ENCODE measurements at places on chromosomes 5 and 9. TPM values are rescaled to one million over a fixed set of nuclear protein-coding genes. Genes with fewer than 3 reads are reported as not detected.

DNA sequence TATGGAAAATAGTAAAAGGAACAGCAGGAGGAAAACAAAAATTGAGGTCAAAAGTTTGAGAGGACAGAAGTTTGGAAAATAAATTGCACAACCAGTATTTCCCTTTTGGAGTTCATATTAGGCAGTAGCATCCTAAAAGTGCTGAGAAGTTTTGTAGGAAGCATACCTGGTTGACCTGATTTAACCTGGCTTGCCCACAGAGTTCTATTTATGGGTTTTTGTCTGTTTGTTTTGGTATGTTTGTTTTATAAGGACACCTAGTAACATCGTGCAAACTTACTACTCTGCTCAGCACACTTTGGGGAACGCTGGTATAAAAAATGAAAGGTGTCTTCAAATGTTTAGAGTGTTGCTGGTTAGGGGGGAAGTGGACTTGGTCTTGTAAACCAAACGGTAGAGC, 15.1 kb downstream of the ADRB2 start:
- H3K4me1 ChIP-seq: peaks cover 47% of the 10 kb centered on the region
- no peak overlapping the region for H3K4me3 ChIP-seq
- no peaks in the 10 kb centered on the region for H3K27me3 ChIP-seq
- H3K36me3 ChIP-seq: peaks cover 5% of the 10 kb centered on the region
- no peak for DNase-seq
- H3K27ac ChIP-seq: no peak overlapping the region

GRCh38 chr9:123834889-123835562, 94.9 kb downstream of the DENND1A start:
- peaks cover 13% of the 10 kb centered on the region for H3K36me3 ChIP-seq
- H3K27me3 ChIP-seq: no peaks in the 10 kb centered on the region
- no peak overlapping the region for H3K27ac ChIP-seq
- DNase-seq: no peak
- peak overlapping the region; percentile 3 for H3K4me3 ChIP-seq

DNA sequence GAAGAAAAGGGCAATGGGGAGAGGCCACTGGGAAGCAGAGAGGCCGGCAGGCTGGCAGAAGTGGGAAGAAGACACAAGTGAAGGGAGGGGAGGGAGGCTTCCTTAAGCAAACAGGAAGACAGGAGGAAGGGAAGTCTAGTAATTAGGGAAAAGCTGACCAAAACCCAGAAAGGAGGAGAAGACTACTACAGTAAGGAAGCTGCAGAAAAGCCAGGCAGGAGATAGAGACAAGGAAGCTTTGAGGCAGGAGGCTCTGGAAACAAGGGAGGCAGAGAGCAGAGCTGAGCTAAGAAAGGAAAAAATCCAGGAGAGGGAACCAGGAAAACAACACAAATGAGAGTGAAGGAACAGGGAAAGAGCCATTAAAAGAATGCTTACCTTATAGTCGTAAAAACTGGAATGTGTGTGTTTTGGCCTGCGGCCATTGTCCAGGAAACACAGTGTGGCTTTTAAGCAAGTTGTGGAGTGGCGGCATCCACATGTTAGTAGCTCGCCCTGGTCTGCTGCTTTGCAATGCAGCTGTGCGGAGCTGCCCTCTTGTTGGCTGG, 317.1 kb upstream of the CLINT1 start:
- no peaks in the 10 kb centered on the region for H3K4me1 ChIP-seq
- no peak for DNase-seq
- no peak overlapping the region for H3K4me3 ChIP-seq

DNA sequence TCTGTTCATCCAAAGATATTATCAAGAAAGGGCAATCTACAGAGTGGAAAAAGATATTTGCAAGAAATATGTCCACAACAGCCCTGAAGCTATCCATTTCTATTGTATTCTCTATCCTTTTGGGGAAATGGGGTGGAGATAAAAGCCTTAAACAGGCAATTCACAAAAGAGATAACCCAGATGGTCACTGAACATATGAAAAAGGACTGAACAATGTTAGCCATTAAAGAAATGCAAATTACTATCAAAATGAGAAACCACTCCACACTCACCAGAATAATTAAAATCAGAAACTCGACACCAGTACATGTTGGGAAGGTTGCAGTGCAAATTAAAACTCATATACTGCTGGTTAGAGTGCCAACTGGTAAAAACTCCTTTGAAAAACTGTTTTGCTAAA, 955.2 kb upstream of the DMAC1 start:
- no peaks in the 10 kb centered on the region for H3K4me1 ChIP-seq
- no peaks in the 10 kb centered on the region for H3K27me3 ChIP-seq
- H3K27ac ChIP-seq: no peak overlapping the region
- no peak overlapping the region for H3K4me3 ChIP-seq
- H3K36me3 ChIP-seq: no peaks in the 10 kb centered on the region
- DNase-seq: no peak

- no peak overlapping the region for H3K4me3 ChIP-seq
- H3K27me3 ChIP-seq: no peaks in the 10 kb centered on the region
- H3K27ac ChIP-seq: no peak overlapping the region
- peaks cover 10% of the 10 kb centered on the region for H3K36me3 ChIP-seq
- H3K4me1 ChIP-seq: peaks cover 13% of the 10 kb centered on the region
- DNase-seq: no peak
Observed at GRCh38 chr9:100066539-100066938, 32.3 kb downstream of the ERP44 start.

GRCh38 chr9:15936306-15936921, 383.6 kb downstream of the CCDC171 start:
- H3K27ac ChIP-seq: no peak overlapping the region
- H3K4me1 ChIP-seq: no peaks in the 10 kb centered on the region
- no peaks in the 10 kb centered on the region for H3K27me3 ChIP-seq

DNA sequence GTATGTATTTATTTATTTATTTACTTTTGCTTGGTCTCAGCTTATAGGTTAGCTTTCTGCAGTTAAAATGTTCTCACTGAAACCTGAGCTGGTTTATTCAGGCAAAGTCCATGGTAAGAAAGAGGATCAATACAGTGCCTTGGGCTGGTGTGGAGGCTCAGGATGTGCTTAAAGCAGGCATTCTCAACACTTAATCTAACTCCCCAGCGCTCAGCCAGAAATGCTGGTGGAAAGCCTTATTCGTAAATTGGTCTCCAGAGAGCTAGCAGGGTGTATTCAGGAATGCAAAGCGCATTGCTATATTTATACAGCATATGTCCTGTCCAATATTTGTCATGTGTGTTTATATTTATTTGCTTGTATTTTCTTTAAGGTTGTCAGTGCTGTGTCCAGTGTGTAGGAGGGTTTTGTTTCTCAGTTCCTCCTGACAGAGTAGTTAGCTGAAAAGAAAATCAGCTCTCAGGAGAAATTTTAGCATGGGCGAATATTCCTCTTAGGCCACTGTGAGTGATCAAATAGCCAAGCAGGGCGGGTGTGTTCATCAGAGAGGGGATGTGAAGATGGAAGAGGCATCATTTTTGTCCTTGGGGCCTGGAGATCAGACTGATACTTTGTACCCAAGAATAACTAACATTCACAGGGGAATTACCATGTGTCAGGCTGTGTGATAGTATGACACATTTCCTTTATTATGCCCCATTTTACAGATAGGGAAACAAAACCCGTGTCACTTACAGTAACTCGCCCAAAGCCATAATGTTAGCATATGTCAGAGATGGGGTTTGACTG, 65.8 kb downstream of the DOCK2 start:
- no peaks in the 10 kb centered on the region for H3K27me3 ChIP-seq
- peaks cover 10% of the 10 kb centered on the region for H3K4me1 ChIP-seq
- peaks cover 71% of the 10 kb centered on the region for H3K36me3 ChIP-seq
- peak overlapping the region; percentile 30 for H3K27ac ChIP-seq

DNA sequence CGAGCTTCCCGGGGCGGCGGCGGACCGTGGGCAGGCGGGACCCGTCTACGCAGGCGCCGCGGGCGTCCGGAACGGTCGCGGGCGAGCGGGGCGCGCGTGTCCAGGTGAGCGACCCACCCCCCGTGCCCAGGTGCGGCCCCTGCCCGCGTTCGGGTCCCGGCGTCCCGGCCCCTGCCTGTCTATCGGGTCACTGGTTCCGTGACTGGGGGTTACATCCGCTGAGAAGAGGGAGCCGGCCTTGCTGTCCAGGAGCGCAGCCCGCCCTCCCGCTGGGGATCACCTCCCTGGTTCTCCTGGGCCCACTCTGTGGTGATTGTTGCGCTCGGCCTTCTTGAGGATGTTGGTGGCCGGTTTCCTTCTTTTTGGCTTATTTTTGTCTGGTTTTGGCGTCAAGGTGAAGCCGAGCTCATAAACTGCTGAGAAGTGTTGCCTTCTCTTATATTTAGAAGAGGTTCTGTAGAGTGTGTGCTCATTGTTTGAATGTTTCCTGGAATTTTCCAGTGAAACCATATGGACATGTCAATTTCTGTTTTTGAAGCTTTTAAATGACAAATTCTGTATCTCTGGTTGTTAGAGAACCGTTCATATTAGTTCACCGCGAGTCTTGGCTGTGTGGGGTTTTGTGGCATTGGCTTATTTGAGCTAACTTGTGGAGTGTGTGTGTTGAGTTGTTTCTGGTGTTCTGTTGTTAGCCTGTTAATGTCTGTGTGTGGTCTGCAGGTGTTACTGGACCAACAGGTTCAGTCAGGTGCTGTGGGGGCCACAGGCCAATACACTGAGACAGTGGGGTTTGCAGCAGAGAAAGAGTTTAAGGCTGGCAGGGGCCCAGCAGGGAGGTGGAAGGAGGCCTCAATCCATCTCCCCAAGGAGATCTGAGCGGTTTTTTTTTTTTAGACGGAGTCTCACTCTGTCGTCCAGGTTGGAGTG, 621 bp downstream of the CEP72 start:
- H3K4me1 ChIP-seq: peaks cover 35% of the 10 kb centered on the region
- peak overlapping the region; percentile 85 for H3K27ac ChIP-seq
- H3K36me3 ChIP-seq: peaks cover 30% of the 10 kb centered on the region

- no peaks in the 10 kb centered on the region for H3K27me3 ChIP-seq
- H3K4me3 ChIP-seq: no peak overlapping the region
- H3K27ac ChIP-seq: no peak overlapping the region
- H3K36me3 ChIP-seq: peaks cover 13% of the 10 kb centered on the region
- peaks cover 27% of the 10 kb centered on the region for H3K4me1 ChIP-seq
Observed at GRCh38 chr9:7117676-7118561, 360.1 kb downstream of the KDM4C start.

DNA sequence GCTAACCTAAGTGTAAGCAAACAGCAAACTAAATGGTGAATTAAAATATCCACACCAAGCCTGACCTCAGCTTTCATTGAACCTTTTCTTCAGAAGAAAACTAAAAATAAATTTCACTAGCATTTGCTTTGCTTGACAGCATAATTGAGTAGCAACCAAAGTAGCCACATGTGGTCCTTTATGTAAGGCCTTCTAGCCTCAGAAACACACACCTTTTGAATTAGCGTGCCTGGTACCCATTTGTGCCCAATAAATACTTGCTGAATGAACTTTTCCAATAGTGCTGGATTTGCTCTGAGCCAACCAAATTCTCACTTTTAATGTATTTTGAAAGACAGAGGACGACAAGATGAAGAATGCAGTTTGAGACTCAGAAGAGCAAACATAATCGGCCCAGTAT, 2.1 kb upstream of the NIPBL start:
- H3K27ac ChIP-seq: peak overlapping the region; percentile 79
- H3K36me3 ChIP-seq: peaks cover 12% of the 10 kb centered on the region
- peak overlapping the region; percentile 85 for H3K4me3 ChIP-seq
- no peak for DNase-seq
- no peaks in the 10 kb centered on the region for H3K27me3 ChIP-seq
- H3K4me1 ChIP-seq: peaks cover 37% of the 10 kb centered on the region

- no peak overlapping the region for H3K27ac ChIP-seq
- peaks cover 2% of the 10 kb centered on the region for H3K27me3 ChIP-seq
- H3K4me3 ChIP-seq: no peak overlapping the region
- no peak for DNase-seq
Observed at GRCh38 chr9:83432104-83432627, 106.0 kb downstream of the FRMD3 start.

GRCh38 chr5:132506094-132506692, 15.6 kb upstream of the IRF1 start:
- H3K4me3 ChIP-seq: no peak overlapping the region
- H3K27ac ChIP-seq: no peak overlapping the region
- peaks cover 6% of the 10 kb centered on the region for H3K36me3 ChIP-seq
- peaks cover 11% of the 10 kb centered on the region for H3K4me1 ChIP-seq

DNA sequence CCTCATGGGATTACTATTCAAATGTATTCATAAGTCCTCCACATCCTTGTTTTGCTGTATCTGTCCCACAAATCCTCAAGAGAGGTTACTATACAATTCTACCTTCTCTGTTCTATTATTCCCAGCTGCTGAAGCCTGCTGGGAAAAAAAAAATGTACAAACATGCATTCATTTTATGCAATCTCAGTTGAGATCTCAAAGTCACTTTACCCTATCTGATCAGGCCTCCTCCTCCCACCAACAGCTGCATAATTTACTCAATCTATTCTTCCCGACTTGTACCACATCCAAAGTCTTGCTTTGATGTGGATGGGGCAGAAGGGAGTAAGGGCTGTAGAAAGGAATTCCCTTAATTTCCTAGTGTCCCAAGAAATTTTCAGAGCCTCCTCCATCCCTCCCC, 28.6 kb downstream of the PSIP1 start:
- H3K27me3 ChIP-seq: no peaks in the 10 kb centered on the region
- no peak for DNase-seq
- H3K27ac ChIP-seq: no peak overlapping the region
- no peak overlapping the region for H3K4me3 ChIP-seq

The SPATA9 gene
- total RNA-seq: not detected

The SH2D3C gene
- total RNA-seq: 87.8 TPM

The HOMER1 gene
- 2.5 TPM for total RNA-seq

The ANKRD31 gene
- total RNA-seq: 0.28 TPM

The BRD9 gene
- total RNA-seq: 58.6 TPM

All from activated CD8-positive, alpha-beta memory T cell treated with anti-CD3 and anti-CD28 coated beads, Interleukin-2, amount 10 ng/mL, durations not matched to agents 7 days and 5 days (primary cell).